Fibroblast of skin of right biceps (primary cell): ENCODE measurements at places on chromosomes 5 and 9.

DNA sequence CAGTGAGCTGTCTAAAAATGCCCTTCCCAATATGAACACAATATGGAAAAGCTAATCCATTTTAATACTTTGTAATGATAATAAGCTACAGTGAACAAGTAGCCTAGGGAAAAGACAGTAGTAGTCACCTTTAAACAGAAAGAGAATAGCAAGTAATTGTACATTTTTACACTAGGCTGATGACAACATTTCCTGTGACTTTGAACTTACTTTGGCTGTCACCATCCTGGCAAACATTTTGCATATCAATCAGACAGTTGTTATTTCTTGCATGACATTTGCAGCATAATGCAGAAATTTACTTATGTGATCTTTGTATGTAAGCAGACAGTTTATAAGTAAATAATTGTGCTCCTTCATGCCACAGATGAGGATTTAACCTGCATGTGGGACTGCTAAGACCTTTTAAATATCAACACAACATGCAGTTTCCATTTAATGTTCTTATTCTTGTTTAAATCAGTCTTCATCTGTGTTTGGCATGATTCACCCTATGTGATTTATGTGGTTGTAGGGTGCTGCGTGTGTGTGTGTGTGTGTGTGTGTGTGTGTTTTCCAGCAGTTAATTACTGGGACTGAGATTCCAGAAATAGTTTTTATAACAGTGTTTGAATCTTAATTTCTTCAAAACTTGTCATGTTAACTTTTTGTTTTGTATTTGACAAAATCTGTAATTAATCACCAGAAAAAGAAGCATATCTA, 997.1 kb upstream of the ARRDC3 start:
- DNase-seq: peak; percentile 26

- no peak for DNase-seq
Observed at GRCh38 chr5:66129144-66129543, 15.0 kb upstream of the SREK1 start.

DNA sequence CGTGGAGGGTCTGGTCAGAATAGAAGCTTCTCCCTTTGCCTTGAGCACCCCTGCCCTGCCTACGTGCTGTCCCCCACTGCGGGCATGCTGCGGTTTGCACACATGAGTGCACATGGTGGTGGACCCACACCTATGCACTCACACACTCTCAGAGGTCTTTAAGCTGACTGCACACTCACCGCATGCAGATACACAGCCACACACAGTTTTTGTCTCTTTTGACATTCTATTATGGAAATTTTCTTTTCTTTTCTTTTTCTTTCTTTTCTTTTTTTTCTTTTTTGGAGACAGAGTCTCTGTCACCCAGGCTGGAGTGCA, 584 bp upstream of the ARID3C start:
- no peak for DNase-seq

- no peak for DNase-seq
Observed at GRCh38 chr9:99811172-99811571, 10.5 kb upstream of the NR4A3 start.

- no peak for DNase-seq
Observed at GRCh38 chr5:82679660-82680059, 397.5 kb downstream of the TMEM167A start.

DNA sequence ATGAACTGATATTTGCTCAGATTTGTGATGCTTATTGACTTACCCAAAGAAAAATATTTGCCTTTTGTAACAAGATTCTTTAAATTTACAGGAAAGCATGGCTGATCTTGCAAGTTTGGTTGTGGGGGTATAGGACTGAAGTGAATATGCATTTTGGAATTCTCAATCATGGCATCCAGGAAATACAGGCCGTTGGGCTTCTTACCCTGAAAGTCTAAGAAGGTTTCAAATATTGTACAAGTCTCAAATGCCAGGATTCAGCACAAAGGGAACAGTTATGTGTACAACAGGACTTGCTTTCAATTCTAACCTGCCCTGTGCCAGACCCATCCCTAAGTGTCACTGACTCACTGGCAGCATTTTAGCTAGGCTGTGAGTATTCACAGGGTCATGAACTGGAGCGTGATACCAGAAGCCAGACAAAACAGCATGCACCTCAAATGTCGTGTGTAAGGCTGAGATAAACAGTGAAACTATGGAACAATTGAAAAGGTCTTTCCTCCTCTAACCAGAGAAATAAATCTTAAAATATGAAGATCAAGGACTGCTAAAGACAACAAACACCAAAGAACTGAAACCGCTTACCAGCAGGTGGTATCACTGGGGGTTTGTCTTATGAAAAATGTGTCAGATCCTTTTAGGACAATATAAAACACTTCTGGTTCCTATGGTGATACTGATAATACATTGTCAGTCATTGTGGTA, 168.6 kb upstream of the RGMB start:
- peak; percentile 30 for DNase-seq

DNA sequence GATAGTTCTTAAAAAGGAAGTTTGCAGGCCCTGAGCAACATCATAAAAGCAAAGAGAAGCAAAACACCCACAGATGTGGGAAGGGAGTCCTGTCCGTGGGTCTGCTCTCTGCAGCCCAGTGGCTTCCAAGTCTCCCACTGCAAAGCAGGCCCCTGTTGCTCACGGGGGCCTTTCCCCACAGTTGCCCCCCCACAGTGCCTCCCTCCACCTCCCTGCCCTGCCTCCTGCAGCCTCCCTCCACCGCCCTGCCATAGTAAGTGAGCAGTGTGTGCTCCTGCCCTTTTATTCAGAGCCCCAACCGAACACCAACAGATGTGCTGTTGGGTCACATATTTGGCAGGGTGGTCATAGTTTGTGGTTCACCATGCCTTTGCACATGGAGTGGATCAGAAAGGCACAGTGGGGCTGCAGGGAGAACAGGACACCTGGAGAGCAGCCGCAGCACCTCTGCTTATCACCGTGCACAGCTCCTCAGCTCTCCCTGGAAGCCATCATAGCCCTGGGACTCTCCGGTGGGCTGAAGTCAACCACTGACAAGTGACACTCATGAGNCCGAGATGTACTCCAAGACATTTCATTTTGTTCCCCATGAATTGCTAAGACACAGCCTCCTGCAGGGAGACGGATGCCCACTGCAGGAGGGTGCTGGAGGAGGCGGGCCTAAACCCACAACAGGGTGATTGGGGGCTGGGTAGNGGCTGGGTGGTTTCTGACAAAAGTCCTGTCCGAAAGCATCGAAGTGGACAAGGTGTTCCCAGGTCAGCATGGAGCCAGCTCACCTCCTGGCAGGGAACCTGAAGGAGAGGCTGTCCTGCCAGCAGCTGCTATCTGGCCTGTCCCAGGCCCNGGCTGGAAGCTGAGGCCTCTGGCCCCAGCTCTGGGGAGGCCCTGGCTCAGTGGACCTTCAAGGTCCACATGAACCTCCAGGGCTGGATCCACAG, 278.9 kb downstream of the GADD45G start:
- peak; percentile 37 for DNase-seq

GRCh38 chr9:119963798-119964372, 594.6 kb upstream of the BRINP1 start:
- DNase-seq: peak; percentile 97

GRCh38 chr5:6877986-6878828, 165.0 kb downstream of the TENT4A start:
- DNase-seq: no peak

DNA sequence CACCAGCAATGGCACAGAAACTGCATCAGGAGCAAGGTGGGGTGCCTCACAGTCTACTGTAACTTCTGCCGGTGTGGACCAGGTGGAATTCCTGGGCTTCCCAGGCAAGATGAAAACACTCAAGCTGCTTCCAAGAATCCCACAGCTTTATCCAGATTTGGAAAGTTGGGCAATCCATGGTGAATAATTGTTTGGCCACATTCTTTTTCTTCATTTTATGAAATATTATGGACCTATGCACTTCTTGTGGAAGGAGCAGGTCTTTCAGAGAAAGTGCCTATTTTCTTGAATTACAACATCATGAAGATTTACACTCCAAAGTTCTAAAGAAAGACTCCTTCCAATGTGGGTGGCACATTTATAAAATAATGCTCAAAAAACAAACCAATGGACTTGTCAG, 503.6 kb downstream of the SEMA5A start:
- no peak for DNase-seq

DNA sequence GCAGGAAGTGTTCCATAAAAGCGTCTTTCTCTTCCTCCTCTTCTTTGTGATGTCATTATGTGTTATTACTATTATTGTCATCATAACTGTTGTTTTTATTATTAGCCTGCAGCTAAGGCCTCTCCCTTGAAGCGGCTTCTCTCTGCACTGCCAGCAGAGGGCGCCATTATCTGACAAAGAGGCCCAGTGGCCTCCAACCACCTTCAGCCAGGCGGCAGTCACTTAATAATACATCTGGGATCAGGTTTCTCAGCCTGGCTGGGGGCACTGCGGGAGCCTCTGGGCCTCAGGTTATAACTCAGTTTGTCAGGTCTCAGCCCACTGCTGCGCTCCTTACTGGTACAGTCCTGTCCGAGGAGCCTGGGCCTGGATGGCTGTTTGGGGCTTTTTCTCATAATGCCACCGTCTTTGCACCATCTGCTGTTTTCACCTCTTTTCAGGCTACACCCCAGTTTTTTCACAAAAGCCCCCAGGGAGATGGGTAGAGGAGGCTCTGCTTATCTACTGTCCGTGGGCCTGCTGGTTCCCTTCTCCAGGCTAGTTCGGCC, 281.9 kb downstream of the NSG2 start:
- DNase-seq: peak; percentile 78

GRCh38 chr5:120219988-120220387, 244.1 kb upstream of the PRR16 start:
- no peak for DNase-seq

DNA sequence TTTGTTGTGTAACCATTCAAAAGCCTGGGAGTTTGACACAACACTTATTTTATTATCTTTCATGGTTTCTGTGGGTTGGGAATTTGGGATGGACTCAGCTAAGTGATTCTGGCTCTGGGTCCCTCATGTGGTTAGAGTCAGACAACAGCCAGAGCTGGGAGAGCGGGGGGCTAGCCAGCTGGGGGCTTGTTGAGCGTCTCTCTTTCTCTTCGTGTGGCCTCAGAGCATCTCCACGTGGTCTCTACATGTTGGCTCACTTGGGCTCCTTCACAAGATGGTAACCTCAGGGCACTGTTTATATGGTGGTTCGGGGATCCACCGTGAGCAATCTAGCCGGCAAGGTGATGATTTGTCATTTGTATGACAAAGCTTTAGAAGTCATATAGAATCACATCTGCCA, 73.6 kb downstream of the FSTL4 start:
- DNase-seq: no peak

GRCh38 chr5:82044010-82044409, 72.2 kb downstream of the ATG10 start:
- DNase-seq: no peak

DNA sequence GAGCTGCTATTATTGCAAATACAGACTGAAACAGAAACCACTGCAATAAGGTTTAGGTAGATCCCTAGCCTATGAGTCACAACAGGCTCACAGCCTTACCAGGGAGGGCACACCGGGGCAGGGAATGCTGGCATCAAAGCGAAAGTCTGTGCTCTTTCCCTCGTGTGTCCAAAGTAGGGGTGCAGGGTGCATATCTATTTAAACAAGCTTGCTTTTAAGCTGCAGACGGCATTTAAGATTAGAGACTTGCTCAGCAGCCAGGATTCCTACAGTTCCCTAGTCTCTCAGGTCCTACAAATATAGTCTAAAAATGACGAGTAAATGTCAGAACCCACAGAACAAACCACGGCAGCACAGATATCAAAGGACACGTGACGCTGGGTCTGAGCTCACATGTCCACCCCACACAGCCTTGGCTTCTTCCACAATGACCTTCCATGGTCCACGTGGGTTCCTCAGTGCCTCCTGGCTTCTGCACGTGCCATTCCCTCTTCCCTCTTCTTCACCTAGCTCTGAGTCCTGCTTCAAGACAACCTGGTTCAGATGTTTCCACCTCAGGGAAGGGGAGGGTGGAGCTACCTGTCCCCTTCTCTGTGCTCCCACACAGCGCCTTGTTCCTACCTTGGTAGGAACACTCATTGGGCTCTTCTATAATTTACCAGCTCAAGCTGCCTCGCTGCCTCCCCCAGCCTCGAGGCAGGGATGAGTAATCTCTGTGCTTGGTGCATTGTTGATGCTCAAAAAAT, 193.2 kb downstream of the MAPKAP1 start:
- peak; percentile 59 for DNase-seq

GRCh38 chr5:142842994-142843905, 73.1 kb downstream of the ARHGAP26 start:
- no peak for DNase-seq

DNA sequence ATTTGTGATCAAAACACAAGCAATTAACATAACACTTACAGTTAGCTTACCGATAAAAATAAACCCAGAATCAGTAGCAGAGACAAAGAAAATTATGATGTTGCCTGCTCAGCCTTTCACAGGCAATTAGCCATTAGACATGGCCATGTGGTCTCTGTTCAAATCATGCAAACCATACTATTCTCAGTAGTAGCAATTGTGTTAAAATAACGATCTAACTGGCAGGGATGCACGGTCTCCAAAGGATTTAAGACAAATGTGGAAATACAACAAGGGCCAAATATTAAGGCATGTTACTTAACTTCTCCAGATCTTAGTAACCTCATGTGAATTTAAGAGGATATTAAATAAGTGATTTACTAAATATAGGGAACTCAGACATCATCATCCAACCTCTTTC, 59.5 kb downstream of the PTBP3 start:
- no peak for DNase-seq

DNA sequence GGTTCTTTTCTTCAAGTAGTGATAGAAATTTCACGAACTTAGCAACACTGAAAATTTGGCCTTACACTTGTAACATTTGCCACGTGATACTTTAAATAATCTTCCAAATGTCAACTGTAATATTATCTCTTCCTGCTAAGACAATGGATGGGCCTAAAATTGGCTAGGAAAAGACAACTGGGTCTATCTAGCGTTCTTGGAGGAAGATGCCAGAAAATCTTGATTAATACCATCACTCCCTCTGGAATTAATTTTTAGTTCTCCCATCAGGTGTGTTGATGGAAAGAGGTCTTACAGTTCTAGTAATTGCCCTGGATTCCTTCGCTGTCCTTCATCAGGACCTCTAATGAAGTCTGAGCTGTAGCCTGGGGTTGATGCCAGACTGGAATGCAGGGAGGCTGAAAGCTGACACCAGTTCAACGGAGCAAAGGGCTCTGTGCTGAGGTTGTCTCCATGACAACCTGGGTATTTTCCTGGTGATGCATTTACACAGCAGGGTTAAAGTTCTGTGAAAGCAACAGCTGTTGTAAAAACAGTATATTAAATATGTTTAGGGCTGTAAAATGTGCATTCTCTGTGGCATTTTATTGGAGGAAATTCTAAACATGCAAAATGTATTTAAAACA, 92.3 kb downstream of the GAS1 start:
- peak; percentile 93 for DNase-seq

DNA sequence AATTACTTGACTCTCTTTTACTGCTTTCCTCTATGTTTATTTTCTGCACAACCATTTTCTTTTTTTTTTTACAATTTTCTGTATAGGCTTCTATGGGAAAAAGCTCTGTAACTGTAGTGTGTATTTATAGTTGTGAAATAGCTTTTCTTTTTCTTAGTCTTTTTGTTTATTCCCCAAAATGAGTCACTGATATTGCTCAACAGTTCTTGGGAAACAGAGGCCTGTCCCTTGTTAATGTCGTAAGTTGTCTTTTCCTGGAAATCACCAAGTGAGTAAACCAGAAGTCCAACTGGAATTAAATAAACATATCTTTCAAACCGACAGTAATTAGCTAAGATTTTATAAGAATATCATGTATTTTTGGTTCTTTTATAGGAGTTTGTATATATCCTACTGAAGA, 325.1 kb upstream of the PRR16 start:
- peak; percentile 90 for DNase-seq
